ENCODE measurements at places on chromosomes 6 and 20. TPM values are rescaled to one million over a fixed set of nuclear protein-coding genes. Genes with fewer than 3 reads are reported as not detected.
A peak's percentile ranks its signal among the peaks of the same experiment; 100 is the strongest.

- H3K27me3 ChIP-seq, result no peaks in the 10 kb centered on the region
- no peaks in the 10 kb centered on the region for H3K36me3 ChIP-seq
- H3K4me3 ChIP-seq, result no peak overlapping the region
These were observed 1219.0 kb upstream of the EYS start for GRCh38 chr6:66926060-66926459.

- H3K4me1 ChIP-seq, result no peaks in the 10 kb centered on the region
- H3K27ac ChIP-seq, result no peak overlapping the region
- peaks cover 4% of the 10 kb centered on the region for H3K27me3 ChIP-seq
These were observed 32.4 kb upstream of the CAP2 start for GRCh38 chr6:17361013-17361412.

DNA sequence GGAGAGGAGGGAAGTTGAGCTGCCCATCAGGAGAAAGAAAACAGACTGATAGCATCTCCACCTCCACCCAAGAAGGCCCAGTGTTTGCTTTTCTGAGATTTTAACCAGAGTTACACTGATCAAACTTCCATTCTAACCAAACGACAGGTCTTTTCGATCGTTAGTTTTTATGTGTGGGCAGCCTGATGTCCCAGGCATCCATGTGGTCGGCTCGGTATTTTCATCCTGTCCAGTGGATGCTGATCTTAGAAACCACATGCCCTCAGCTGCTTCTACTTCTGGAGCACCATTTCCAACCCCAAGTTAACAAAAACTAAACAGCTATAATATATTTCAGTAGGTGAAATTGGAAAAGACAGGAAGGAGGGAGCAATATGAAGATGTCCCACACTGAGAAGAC, 536.8 kb upstream of the JAG1 start:
- no peaks in the 10 kb centered on the region for H3K4me1 ChIP-seq
- H3K27ac ChIP-seq, result no peak overlapping the region
- no peaks in the 10 kb centered on the region for H3K36me3 ChIP-seq
- H3K4me3 ChIP-seq, result no peak overlapping the region
- no peaks in the 10 kb centered on the region for H3K27me3 ChIP-seq

- no peaks in the 10 kb centered on the region for H3K4me1 ChIP-seq
- H3K27me3 ChIP-seq, result no peaks in the 10 kb centered on the region
- DNase-seq, result no peak
These were observed 253.4 kb downstream of the PHACTR1 start for GRCh38 chr6:12969966-12970365.

DNA sequence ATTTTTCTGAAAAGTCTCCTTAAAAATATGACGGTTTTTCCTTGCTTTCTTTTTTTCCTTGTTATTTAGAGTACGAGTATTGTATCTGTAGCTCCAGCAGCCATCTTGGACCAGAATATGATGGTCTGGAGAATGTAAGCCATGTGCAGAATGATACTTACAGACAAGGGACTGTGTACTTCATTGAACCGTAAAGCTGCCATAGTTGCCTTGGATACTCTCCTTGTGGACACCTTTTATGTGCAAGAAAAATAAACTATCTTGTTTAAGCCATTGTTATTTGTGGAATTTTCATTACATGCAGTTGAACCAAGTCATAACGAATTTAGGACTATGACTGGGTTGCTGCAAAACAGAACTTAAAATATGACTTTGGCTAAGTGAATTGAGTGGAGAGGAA, 485.8 kb upstream of the CITED2 start:
- DNase-seq, result no peak
- H3K27me3 ChIP-seq, result no peaks in the 10 kb centered on the region
- no peaks in the 10 kb centered on the region for H3K36me3 ChIP-seq

GRCh38 chr6:91982559-91982958, 1395.7 kb upstream of the MAP3K7 start:
- DNase-seq, result no peak
- no peak overlapping the region for H3K27ac ChIP-seq
- H3K4me3 ChIP-seq, result no peak overlapping the region
- no peaks in the 10 kb centered on the region for H3K27me3 ChIP-seq

DNA sequence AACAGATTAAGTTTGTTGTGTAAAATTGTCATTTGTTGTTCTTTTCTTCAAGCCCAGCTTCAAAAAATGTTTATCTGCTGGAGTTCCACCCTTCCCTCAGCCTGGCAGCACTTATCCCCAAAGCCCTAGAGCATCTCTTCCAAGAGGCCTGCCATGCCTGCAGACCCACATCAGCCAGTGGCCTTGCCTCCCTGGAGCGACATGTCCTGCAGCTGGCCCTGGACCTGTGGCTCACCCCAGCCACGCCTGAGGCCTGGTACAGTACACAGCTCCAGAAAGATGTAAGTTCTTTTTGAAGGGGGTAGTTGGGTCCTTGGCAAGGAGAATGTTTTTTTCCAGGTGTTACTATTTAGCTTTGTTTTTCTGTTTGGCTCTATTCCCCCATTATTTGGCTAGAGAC, 124.8 kb downstream of the CD164 start:
- no peaks in the 10 kb centered on the region for H3K36me3 ChIP-seq
- H3K4me3 ChIP-seq, result no peak overlapping the region
- no peaks in the 10 kb centered on the region for H3K27me3 ChIP-seq
- no peaks in the 10 kb centered on the region for H3K4me1 ChIP-seq
- no peak for DNase-seq

DNA sequence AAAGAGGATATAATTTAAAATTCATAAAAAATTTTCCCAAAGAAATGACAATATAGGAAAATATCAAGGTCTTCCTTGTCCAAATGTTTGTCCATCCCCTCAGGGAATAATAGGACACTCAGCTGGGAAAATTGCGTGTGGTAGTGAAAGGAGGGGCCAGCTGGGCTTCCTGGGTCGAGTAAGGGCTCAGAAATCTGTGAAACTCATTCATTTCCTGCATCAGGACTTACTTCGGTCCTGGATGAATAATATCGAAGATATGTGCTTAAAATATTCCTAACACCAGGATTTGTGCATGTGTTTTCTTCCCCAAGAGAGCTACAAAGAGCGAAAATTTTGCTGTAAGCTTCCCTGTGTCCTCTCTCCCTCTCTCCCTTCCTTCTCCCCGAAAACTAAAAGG, 118.2 kb upstream of the GJE1 start:
- H3K27me3 ChIP-seq, result no peaks in the 10 kb centered on the region
- no peaks in the 10 kb centered on the region for H3K4me1 ChIP-seq
- H3K36me3 ChIP-seq, result no peaks in the 10 kb centered on the region
- H3K27ac ChIP-seq, result no peak overlapping the region
- DNase-seq, result no peak
- H3K4me3 ChIP-seq, result no peak overlapping the region

DNA sequence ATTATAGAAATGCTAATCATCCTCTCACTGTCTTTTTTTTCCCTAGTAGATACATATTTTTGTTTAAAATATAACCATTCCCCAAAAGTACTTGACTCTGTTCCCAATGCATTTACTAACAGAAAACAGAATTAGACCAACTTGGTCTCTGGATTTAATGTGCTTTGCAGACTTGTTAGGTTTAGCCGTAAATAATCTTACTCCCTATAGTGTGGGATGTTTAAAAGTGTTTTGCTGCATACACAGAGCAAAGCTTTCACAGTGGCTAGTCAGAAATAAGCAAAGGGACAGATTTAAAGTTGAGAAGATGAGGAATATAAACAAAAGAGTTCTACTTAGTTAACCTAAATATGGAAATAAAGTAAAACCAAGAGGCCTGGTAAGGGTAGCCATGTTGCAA, 527.5 kb downstream of the HDGFL1 start:
- no peak for DNase-seq
- H3K4me3 ChIP-seq, result no peak overlapping the region
- no peaks in the 10 kb centered on the region for H3K27me3 ChIP-seq
- no peak overlapping the region for H3K27ac ChIP-seq

DNA sequence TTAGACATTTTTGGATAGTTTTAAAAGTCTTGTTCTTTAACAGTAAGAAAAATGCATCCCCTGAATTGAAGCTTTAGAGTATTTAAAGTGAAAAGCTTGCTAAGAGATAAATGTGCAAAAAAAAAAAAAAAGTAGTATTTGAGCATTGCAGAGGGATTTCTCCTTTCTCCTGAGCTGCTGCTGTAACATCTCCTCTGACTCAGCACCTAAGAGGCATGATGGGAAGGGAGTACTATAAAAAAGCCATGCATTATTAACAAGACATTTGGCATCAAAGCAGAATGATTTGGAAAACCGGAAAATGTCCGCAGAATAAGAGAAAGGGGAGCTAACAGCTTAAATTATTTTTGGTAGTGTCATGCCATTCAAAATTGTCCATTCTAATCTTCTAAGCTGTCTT, 27.9 kb downstream of the B4GALT5 start:
- no peak overlapping the region for H3K4me3 ChIP-seq
- H3K36me3 ChIP-seq, result no peaks in the 10 kb centered on the region
- no peak for DNase-seq
- H3K4me1 ChIP-seq, result no peaks in the 10 kb centered on the region
- no peaks in the 10 kb centered on the region for H3K27me3 ChIP-seq

DNA sequence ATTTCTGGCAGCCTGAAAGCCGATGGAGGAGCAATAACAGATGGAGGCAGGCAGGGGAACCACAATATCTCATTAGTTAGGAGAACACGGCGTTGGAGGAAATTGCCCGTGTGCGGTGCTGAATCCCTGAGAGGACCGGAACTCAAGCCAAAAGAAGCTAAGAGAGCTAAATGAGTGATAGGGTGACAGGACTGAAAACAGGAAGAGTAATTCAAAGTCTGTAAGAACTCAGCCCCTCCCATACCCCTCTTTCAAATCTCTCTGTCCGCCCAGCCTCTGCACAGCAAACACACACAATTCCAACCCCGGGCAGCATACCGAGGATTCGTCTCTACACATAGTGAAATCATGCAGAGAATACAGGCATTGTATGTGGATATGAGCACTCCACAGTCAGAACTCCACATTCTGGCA, 2.6 kb upstream of the IPCEF1 start:
- DNase-seq, result no peak
- H3K4me3 ChIP-seq, result no peak overlapping the region
- no peaks in the 10 kb centered on the region for H3K36me3 ChIP-seq
- peaks cover 5% of the 10 kb centered on the region for H3K27me3 ChIP-seq

GRCh38 chr20:50744143-50744792, 12.9 kb downstream of the PARD6B start:
- no peak for DNase-seq
- H3K4me3 ChIP-seq, result no peak overlapping the region
- H3K27me3 ChIP-seq, result no peaks in the 10 kb centered on the region
- H3K27ac ChIP-seq, result no peak overlapping the region

DNA sequence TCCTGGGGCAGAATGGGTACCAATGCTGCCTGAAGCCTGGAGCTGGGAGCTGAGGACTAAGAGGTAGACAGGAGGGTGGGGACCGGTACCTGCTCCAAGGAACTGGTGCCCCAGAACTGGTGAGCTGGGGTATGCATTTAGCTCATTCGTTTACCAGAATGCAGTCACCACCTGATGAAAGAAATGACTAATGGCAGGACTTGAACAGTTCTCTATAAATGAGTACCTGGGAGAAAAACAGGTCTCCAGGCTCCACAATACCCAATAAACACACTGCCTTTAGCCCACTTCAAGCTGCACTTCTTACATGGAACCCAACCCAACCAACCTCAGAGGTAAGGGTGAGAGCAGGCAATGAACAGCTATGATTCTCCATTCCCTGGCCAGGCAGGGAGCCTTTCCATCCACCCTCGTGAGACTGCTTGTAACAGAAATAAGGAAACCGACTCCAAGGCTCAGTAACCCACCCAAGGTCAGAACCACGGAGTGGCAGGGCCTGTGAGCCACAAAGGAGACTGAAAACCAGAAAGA, 15.4 kb downstream of the FKBP1A start:
- H3K4me1 ChIP-seq, result peaks cover 33% of the 10 kb centered on the region
- no peaks in the 10 kb centered on the region for H3K27me3 ChIP-seq
- H3K4me3 ChIP-seq, result no peak overlapping the region
- DNase-seq, result no peak
- H3K27ac ChIP-seq, result no peak overlapping the region

GRCh38 chr6:31007694-31008093, 2.6 kb upstream of the MUC22 start:
- H3K36me3 ChIP-seq, result no peaks in the 10 kb centered on the region
- no peak overlapping the region for H3K4me3 ChIP-seq
- no peaks in the 10 kb centered on the region for H3K4me1 ChIP-seq

DNA sequence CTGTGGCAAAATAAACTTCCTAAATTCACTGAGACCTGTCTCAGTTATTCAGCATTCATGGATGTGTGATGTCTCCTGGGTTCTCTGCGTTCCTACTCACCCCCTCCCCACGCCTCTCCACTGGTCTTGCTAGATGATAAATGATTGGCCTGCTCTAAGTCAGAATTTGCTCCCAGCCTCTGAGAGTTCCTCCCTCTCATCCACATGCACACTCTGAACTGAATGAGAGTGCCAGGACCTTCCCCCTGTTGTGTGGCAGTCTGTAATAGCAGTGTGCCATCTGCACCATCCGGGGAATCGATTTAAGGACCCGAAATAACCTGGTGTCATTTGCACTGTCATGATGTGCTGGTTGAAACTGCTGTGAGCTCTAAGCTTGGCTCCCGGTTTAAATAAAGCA, 135.8 kb upstream of the AFDN start:
- no peak overlapping the region for H3K4me3 ChIP-seq
- no peaks in the 10 kb centered on the region for H3K27me3 ChIP-seq
- H3K27ac ChIP-seq, result no peak overlapping the region
- H3K36me3 ChIP-seq, result no peaks in the 10 kb centered on the region
- H3K4me1 ChIP-seq, result no peaks in the 10 kb centered on the region

- no peak for DNase-seq
- no peaks in the 10 kb centered on the region for H3K27me3 ChIP-seq
- no peak overlapping the region for H3K27ac ChIP-seq
These were observed 1176.0 kb upstream of the GJE1 start for GRCh38 chr6:140956571-140957369.

- H3K27ac ChIP-seq, result no peak overlapping the region
- DNase-seq, result no peak
- no peaks in the 10 kb centered on the region for H3K27me3 ChIP-seq
- no peaks in the 10 kb centered on the region for H3K4me1 ChIP-seq
These were observed 55.8 kb downstream of the CDH4 start for GRCh38 chr20:61307686-61308476.

GRCh38 chr6:157280157-157280556, 43.2 kb downstream of the TMEM242 start:
- H3K36me3 ChIP-seq, result no peaks in the 10 kb centered on the region
- H3K27ac ChIP-seq, result no peak overlapping the region
- no peak for DNase-seq
- H3K4me3 ChIP-seq, result no peak overlapping the region
- no peaks in the 10 kb centered on the region for H3K4me1 ChIP-seq

GRCh38 chr6:26187981-26188635, 100.9 kb downstream of the HFE start:
- H3K27me3 ChIP-seq, result no peaks in the 10 kb centered on the region
- H3K27ac ChIP-seq, result peak overlapping the region; percentile 90
- no peaks in the 10 kb centered on the region for H3K36me3 ChIP-seq
- DNase-seq, result no peak

RAB32 gene
- total RNA-seq, result 0.73 TPM

HNF4A gene
- total RNA-seq, result 0.35 TPM

CDSN gene
- not detected for total RNA-seq

RNF5 gene
- 48.0 TPM for total RNA-seq

PRRC2A gene
- total RNA-seq, result 230 TPM

BANF2 gene
- total RNA-seq, result not detected

FAM83C gene
- total RNA-seq, result not detected

PRSS35 gene
- total RNA-seq, result not detected

ADGRG6 gene
- 0.61 TPM for total RNA-seq

Measured in T-cell (primary cell).